Ovary (tissue), 10 donors: ENCODE measurements at places on chromosomes 5 and 9.
A peak's percentile ranks its signal among the peaks of the same experiment; 100 is the strongest.

DNA sequence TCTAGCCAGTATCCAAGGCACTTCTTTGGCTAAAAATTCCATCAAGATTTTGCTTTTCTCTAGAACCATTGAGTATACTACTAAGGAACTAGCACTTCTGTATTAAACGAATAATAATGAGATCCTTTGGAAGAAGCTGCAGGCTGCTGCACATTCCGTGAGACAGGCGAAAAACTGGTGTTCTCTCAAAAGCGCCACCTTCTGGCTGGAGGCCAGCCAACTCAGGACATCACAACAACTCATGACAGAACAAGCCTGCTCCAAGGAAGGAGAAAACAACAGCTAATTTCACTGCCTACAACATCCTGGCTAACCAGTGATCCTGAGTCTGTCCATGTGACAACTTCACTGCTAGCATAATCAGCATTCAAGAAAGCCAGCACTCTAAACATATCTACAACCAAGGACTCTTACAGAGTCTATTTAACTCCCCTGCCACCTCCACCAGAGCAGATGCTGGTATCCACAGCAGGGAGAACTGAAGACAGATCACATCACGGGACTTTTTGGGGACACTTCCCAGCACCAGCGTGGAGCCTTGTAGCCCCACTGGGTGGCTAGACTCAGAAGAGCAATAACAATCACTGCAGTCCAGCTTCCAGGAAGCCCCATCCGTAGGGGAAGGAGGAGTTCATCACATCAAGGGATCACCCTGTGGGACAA, 150.5 kb downstream of the YTHDC2 start:
- no peak for DNase-seq

- no peak for DNase-seq
Measured at GRCh38 chr5:133506181-133506580, 106.2 kb downstream of the FSTL4 start.

DNA sequence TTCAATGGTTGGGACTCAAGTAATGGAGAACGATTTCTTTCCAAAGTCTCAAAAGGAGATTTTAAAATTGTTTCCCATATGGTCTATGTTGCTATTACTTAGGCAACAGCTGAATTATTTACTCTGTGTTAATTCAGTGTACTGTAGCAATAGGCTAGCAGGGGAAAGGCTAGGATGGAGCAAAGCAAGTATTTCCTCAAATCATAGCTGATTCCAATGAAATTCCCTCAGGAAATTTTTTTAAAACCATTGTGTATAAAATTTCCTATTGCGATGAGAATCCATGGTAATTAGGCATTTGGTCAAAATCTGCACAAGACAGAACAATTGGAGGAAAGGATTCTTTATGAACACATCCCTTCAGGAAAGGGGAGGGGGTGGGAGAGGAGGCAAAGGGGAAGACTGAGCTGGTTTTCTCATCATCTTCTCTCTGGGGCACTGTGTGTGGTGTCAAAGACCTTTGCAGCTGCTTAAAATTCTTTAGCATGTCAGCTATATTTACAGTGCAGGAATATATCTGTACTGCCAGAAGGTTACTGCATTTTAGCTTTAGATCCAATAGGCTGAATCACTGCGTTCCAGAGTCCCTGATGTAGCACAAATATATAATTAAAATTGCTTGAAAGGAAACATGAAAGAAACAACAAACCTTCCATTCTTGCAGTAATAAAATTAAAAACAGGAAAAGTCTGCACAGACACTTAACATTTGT, 95.3 kb downstream of the ZNF608 start:
- DNase-seq: no peak

- DNase-seq: peak; percentile 57
Measured at GRCh38 chr9:121566481-121567465, 67.1 kb upstream of the GGTA1 start.

- no peak for DNase-seq
Measured at GRCh38 chr9:137194388-137194787, 5.9 kb downstream of the SSNA1 start.

- no peak for DNase-seq
Measured at GRCh38 chr9:7266911-7267595, 509.3 kb downstream of the KDM4C start.

- DNase-seq: no peak
Measured at GRCh38 chr5:138605254-138605972, 30.2 kb upstream of the HSPA9 start.

DNA sequence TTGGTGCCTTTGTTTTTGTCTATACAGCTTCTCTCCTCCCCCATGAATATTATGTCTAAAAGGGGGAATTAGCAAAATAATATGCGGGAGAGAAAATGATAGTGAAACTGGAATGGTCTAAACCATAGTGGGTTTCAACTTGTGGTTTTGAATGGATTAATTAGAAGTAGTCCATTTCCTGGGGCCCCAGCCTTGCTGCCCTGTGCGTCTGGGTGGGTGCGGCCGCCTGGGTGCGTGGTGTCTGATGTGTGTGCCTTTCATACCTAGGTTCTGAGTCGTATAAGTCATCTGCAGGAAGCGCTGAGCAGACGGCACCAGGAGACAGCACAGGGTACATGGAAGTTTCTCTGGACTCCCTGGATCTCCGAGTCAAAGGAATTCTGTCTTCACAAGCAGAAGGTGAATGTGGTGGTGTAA, 120.0 kb upstream of the CACNA1B start:
- no peak for DNase-seq

DNA sequence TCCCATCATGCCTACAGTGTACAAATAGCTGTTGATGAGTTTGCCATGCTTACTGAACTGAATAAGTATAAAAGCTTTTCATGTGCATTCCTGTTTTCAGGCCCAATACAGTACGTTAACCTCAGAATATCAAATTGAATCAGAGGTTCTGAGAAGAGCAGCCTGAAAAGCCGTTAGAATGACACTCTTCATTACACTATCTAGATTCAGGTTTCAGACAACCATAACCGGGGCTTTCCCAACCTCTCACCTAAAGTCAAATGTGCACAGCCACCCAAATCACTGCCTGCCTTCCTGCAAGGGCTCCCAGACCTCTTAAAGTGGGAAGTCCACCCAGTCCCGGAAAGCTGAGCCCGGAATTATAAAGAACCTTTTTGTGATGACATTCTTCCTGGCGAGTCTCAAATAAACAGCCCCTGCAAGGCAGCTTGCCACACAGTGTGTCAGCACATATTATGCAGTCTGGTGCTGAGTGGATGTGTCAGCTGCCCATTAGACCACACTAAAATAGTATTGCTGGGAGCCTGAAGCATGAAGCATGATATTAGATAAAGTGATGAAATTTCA, 245.8 kb downstream of the TLE4 start:
- DNase-seq: no peak

DNA sequence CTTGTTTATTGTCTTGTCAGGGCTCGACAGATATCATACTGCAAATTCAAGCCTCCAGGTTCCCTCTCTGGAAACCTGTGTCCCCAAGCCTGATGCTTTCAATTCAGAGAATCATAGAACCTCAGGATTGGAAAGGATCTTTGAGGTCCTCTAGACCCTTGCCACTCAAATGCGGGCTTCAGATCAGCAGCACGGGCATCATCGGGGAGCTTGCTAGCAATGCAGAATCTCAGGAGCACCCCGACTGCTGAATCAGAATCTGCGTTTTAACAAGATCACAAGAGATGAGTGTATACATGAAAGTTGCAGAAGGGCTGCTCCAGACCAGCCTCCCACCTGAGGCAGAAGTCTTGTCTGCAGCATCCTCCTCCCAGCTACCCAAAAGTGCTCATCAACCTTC, 13.1 kb upstream of the EGFLAM start:
- DNase-seq: no peak

DNA sequence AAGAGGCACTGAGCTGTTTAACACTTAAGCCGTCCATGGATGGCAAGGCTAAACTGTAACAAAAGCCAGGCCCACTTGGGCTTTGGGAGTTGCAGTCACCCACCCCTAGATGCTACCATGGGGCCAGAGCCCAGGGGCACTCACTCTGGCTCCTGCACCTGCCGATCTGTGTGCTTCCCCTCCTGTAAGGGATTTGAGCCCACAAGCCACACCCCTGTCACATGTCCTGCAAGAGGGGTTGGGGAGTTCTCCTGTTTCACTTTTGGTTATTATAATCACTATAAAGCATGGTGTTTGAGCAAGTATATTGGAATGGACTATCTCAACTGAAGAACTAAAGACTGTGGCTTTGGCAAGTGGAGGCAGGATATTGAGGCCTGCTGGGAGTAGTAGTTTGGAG, 14.0 kb upstream of the GPR151 start:
- DNase-seq: no peak

DNA sequence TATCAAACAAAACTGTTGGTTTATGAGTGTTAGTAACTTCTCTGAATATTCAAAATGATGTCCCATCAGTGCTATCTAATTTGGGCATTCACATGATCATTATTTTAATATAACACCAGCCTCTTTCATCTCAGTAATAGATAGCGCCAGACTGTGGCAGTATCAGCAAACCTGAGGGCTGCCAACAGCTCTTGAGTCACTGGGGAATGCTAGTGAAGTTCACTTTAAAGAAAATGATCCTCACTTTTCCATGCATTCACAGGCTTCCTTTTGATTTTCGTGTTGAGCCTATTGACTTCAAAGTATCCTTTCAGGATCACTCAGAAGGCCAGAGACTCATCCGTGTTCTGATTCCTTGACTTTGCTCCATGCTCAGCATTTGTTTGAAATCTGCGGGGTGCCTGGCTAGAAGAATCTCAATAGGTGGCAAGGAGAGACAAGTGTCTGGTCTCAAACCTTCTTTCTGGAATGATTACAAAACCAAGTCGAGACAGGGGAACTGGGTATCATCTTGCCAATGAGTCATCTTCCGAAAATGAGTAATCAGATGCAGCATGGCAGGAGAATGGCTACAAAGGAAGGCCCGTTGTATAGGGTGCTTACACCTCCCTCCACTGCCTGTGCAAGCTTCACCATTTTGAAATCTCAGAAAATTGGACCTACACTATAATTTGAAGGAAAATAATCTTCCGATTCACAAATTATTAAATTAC, 509.1 kb downstream of the RASEF start:
- no peak for DNase-seq

GRCh38 chr9:101148344-101148743, 119.8 kb downstream of the PLPPR1 start:
- no peak for DNase-seq

DNA sequence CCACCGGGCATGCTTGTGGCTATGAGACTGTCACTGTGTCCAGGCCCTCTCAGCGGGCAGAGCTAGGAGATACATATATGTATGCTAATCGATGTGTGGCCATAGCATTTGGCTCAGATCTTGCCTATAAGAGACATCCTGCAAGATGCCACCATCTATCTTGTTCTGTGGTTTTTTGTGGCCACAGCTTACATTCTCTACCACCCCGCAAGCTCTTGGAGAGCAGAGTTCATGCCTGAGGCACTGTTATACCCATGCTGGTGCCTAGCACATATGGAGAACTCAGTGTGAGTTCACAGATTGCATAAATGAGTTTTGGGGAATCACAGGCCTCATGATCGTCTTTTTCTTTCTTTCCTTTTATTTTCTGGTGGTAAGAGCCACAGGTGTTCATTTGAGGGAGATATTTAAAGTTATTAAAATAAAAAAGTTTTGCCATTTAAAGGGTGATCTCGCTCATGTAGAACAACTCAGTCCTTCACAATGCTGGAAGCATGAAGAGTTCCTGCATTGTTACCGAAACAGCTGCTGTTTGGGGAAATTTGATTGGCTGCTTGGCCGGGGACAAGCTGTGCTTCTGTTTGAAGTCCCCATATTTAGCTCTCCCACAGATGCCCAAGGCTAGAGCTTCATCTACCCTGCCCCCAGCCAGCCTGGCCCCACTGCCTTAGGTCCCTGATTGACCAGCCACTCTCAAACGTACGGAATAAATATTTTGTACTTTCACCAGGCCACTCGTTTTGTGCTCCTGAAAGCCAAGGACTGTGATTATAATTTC, 169.2 kb upstream of the MAP1B start:
- DNase-seq: no peak

GRCh38 chr5:158609333-158610050, 490.2 kb downstream of the EBF1 start:
- DNase-seq: no peak

GRCh38 chr9:123326662-123327093, 29.3 kb upstream of the CRB2 start:
- DNase-seq: no peak

DNA sequence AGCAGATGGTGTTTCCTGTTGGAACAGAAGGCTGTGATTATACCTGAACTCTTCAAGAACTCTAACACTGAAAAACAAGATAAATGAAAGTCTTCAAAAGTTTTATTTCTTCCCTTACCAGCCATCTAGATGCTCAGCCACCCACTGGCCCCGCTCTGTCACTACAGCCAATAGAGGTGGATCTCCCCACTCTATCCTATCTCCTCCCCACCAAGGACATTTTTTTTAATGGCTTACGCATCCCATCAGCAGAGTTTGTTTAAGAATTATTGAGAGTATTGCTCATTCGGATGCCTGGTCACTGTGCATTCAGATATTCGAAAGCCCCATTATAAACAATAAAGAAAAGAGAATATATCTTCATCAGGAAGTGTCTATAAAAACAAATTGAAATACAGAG, 159.4 kb downstream of the RASEF start:
- DNase-seq: no peak

DNA sequence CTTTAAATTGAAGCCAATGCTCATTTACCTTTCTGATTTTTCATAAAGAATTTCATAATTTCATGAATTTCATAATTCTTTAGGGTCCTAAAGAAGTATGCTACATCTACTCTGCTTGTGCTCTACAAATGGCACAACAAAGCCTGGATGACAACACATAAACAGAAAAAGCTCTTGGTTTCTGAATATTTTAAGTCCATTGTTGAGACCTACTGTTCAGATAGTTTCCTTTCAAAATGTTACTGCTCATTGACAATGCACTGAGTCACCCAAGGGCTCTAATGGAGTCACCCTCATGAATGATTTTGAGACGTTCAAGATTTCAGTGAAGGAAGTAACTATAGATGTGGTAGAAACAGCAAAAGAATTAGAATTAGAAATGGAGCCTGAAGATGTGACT, 74.1 kb downstream of the SLCO4C1 start:
- DNase-seq: no peak

GRCh38 chr5:172334196-172334595, 50.6 kb upstream of the UBTD2 start:
- DNase-seq: no peak

- DNase-seq: no peak
Measured at GRCh38 chr5:173792781-173793547, 95.2 kb upstream of the CPEB4 start.

DNA sequence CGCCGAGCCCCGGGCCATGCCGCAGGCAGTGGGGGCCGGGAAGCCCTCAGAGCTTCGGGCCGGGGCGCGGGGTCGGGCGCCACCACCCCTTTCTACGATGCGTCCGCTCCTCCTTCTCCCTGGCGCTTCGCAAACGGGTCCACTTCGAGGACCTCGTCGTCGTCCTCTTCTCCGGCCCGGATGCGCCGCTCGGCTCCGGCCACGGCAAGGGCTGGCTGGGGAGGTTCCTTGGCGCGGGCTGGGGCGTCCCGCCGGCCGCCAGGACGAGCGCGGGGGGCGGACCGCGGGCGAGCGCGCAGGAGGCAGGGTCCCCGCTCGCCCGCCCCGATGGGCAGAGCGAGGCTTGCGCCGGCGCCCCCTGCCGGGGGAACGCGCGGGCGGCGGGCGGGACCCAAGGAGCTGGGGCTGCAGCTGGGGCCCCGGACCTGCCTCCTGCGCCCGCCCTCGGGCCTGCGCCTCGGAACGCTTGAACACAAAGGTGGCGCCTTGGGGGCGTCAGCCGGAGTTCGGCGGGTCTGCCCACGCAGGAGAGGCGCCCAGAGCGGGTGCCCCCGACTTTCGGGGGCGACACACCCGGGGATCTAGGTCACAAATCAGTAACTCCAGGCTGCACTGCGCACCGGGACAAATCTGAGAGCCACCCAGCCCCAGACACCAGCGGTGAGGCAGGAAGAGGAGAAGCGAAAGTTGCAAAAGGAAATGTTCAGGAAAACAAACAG, at the start of gene ROR2:
TSS of gene ROR2 (minus strand) at position 283 of the 719 bp plus-strand sequence.
- DNase-seq: peak; percentile 92

- DNase-seq: no peak
Measured at GRCh38 chr9:27168496-27168895, 59.5 kb downstream of the TEK start.
